ENCODE measurements at places on chromosomes 12 and 14. TPM values are rescaled to one million over a fixed set of nuclear protein-coding genes. Genes with fewer than 3 reads are reported as not detected.
A peak's percentile ranks its signal among the peaks of the same experiment; 100 is the strongest.

The SMCO3 gene
- total RNA-seq = not detected

The TMEM132D gene
- 0.17 TPM for total RNA-seq

- peak overlapping the region; percentile 55 for H3K27ac ChIP-seq
- H3K36me3 ChIP-seq = no peaks in the 10 kb centered on the region
- H3K4me1 ChIP-seq = peaks cover 34% of the 10 kb centered on the region
- no peaks in the 10 kb centered on the region for H3K27me3 ChIP-seq
- H3K4me3 ChIP-seq = peak overlapping the region; percentile 58
- no peak for DNase-seq
These were observed 3.7 kb downstream of the REM2 start for GRCh38 chr14:22886500-22887259.

GRCh38 chr12:13282861-13283260, 86.3 kb downstream of the EMP1 start:
- H3K27ac ChIP-seq = no peak overlapping the region
- DNase-seq = no peak
- H3K4me3 ChIP-seq = no peak overlapping the region
- H3K27me3 ChIP-seq = no peaks in the 10 kb centered on the region
- no peaks in the 10 kb centered on the region for H3K36me3 ChIP-seq
- H3K4me1 ChIP-seq = peaks cover 4% of the 10 kb centered on the region

DNA sequence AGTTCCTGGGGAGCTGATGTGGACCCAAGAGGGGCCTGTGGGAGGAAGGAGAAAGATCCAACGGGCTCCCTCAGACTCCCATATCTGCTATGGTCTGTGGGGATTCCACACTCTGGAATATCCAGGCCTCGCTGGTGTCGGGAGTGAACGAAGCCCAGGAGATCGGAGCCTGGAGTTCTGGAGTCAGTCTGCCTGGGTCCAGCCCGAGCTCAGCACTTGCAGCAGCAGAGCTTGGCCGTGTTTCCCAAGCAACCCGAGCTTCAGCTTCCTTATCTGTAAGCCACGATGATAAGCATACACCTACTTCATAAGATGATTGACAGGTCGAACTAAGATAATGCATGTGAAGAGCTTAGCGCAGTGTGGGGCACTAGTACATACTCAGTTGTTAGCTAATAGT, 10.1 kb downstream of the LTBP2 start:
- H3K4me1 ChIP-seq = peaks cover 47% of the 10 kb centered on the region
- no peaks in the 10 kb centered on the region for H3K36me3 ChIP-seq
- H3K27me3 ChIP-seq = no peaks in the 10 kb centered on the region
- H3K27ac ChIP-seq = no peak overlapping the region
- no peak for DNase-seq
- H3K4me3 ChIP-seq = no peak overlapping the region

- no peak for DNase-seq
- H3K4me3 ChIP-seq = no peak overlapping the region
- no peaks in the 10 kb centered on the region for H3K4me1 ChIP-seq
- no peaks in the 10 kb centered on the region for H3K27me3 ChIP-seq
- no peak overlapping the region for H3K27ac ChIP-seq
These were observed 54.7 kb upstream of the AMN1 start for GRCh38 chr12:31783556-31783955.

Measured in esophagus muscularis mucosa (tissue), 4 donors.